Neural crest cell (in vitro differentiated cells): ENCODE measurements at places on chromosomes 12 and 14.
A peak's percentile ranks its signal among the peaks of the same experiment; 100 is the strongest.

DNA sequence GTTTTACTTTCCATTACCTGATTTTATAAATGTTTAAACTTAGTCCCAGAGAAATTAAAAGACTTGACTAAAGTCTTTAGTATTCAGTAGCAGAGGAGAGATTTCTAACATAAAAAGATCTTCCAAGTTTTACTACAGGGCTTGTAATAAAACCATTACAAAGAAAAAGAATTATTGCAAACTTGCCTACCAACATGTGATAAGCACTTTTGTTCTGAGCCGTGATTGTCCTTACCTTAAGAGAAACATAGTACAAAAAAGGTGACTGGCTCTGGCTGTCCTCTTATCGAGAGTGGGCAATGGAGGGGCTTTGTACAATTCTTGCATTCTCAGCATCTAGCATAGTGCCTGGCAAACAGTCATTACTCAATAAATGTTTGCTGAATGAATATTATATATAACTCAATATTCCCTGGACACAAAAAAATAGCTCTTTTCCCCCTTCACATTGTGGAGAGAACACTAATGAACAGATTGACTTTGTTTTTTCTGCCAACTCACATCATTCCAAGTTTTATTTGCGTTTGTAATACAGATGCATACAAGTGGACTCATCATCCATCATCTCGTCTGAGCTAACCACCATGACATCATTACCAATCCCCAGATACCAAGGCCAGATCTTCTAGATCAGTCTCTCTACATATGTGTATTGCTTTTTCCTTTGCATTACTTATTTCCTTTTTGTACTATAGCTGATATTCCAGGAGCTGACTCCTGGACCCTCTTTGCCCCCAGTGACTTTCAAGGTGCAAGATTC, 192.8 kb upstream of the EEA1 start:
- DNase-seq = no peak

GRCh38 chr14:69332782-69333395, 65.2 kb downstream of the ERH start:
- no peak for DNase-seq

GRCh38 chr14:65287264-65288131, 125.0 kb upstream of the FUT8 start:
- no peak for DNase-seq

- no peak for DNase-seq
These were observed 286.0 kb downstream of the ZFP36L1 start for GRCh38 chr14:68506645-68507419.

DNA sequence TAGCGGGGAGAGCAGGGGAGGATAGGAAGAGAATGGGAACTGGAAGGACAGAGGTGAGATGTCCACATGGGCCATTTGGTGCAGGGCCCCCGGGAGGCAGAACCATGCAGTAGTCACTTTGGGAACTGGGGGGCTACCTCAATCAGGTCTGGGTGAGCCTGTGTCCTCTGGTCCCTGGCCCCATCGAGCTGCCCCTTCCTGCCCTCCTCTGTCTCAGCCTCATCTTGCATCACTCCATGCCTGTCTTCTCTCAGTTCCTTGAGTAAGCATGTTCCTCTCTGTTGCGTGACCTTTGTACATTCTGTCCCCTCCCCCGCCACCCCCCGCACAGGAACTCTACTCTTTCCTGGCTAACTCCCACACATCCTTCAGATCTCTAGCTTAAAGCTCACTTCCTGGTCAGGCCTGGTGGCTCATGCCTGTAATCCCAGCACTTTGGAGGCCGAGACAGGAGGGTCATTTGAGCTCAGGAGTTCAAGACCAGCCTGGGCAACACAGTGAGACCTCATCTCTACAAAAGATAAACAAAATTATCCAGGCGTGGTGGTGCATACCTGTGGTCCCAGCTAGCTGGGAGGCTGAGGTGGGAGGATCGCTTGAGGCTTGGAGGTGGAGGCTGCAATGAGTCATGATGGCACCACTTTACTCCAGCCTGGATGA, 23.2 kb downstream of the FOS start:
- DNase-seq = no peak

GRCh38 chr12:125228519-125229260, 163.5 kb downstream of the AACS start:
- no peak for DNase-seq

DNA sequence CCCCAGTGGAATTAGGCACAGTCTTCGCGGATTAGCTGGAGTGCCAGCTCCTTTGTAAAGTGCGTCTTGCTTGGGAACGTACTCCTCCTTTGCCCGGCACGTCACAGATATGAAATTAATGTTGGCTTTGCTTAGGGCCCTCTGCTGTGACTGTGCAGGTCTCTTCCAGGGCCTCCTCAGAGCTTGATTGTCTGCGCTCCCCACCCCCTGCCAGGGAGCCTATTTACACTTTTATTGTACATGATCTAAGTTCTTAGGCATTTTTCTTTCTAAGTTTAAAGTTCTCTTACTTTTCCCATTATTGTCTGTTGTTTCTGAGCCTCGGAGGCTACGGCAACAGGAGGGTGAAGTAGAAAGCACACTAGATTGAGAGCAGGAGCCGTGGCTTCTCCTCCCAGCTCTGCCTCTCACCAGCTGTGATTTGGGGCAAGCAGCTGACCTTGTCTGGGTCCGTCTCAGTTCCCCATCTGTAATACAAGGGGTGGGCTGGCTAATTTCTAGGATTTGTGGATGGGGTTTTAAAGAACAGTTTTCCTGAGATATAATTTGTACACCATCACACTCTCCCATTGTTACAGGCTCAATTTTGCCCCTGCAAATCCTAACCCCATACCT, 81.8 kb downstream of the TSPAN9 start:
- no peak for DNase-seq

- DNase-seq = peak; percentile 84
These were observed 28.2 kb upstream of the LRP1-AS start for GRCh38 chr12:57175428-57176138.

DNA sequence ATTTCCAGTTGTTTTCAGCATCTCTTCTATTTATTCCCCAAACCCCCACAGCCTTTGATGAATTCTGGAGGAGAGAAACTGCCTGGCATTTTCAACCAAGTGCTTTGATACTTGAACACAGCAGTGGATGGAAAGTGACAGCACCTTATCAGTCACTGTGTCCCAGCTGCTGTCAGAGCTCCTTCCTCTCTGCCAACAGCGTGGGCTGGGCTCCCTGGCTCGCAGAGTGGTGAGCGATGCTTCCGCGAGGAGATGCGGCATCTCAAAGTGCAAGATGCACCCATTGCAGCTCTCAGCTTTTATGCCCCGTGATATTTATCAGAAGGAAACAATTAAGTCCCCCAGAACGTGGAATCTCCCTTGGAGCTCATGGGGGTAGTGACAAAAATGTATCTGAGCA, 72.6 kb upstream of the TCL1A start:
- no peak for DNase-seq

DNA sequence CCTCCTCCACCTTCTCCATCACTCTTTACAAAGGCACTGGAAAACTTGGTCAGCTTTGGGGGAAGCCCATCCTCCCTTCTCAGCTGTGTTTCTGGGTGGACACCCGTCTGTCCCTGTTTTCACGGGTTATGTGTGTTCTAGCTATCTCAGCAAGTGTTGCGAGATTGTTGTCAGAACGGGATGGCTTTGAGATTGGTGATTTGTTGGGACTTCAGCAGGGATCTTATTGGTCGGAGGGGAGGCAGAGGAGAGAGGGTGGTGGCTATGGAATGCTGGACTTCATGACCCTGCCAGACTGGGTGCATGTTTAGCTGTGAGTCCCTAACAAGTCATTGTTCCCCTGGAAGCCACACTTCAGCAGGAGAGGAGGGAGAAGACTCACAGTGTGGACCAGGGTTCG, 2.1 kb downstream of the USP5 start:
- no peak for DNase-seq
